Astrocyte of the spinal cord (primary cell): ENCODE measurements at places on chromosomes 1 and 21.

GRCh38 chr1:182955596-182956588 lies 2.9 kb upstream of the SHCBP1L start:
- DNase-seq, result peak; percentile 87

DNA sequence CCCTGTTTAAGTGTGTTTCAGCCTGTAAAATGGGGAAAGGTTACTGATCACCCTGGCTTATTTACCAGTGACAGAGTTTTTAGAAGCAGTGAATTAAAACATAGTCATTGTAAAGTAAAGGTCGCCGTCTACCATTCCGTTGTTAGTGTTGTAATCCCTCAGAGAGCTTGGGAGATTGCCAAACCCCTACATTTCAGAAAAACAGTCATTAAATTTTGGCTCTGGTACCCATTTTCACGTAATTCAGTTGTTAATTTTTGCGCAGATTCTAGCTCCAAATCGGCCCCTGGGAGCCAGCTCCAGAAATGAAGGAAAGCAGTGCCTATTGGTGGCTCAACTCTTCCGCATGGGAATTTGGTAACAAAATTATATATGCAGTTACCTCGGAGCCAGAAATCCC lies 127.7 kb upstream of the AJAP1 start:
- no peak for DNase-seq

- no peak for DNase-seq
These were observed at the start of gene GRHL3 for GRCh38 chr1:24319312-24319863. TSS of gene GRHL3 (plus strand) at chr1:24319357. CDS start at chr1:24319552, 195 bp downstream.

GRCh38 chr1:2875707-2876561 lies 74.4 kb upstream of the TTC34 start:
- DNase-seq, result no peak

DNA sequence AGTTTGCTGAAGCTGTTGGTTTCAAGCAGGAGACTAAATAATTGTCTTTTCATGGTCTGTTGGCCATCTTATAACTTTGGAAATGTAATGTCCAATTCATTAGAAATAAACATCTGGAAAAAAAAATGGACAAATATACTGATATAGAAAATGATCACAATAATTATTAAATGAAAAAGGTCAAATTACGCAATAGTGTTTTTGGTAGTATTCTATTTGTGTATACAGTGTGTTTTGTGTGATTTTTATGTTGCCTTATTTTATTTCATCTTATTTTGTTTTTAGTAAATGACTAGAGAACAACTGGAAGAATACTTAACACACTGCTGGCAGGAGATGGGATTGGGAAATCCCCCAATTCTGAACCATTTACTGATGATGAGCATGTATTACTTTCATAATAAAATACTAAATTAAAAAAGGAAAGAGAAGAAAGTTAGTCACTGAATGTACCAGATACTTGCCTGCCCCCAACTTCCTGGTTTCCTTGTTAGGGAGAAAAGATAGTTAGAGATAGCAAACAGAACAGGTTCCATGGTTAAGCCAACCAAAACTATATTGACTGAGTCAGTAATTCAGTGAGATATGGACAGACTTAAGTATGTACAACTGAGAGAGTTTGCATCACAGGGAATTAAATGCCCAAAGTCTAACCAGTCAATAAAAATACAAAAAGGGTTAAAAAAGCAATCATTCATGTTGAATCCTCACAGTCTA lies 24.0 kb upstream of the SAMD13 start:
- no peak for DNase-seq

DNA sequence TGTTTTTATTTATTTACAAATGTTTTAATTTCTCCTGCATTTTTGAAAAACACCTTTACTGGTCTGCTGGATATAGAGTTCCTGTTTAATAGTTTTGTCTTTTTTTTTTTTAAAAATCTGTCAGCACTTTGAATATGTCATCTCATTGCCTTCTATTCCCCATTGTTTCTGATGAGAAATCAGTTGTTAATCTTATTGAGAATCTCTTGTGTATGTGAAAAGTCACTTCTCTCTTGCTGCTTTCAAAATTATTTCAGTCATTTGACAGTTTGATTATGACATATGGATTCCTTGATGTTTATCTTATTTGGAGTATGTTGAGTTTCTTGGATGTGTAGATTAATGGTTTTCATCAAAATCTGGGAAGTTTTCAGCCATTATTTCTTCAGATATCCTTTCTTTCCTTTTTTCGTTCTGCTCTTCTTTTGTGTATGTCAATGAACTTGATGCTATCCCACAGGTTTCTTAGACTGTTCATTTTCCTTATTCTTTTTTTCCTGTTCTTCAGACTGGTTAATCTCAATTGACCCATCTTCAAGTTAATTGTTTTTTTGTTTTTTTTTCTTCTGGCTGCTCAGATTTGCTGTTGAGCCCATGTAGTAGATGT lies 51.2 kb upstream of the CCDC190 start:
- DNase-seq, result no peak

- no peak for DNase-seq
These were observed 87.4 kb upstream of the CLDN14 start for GRCh38 chr21:36567216-36567885.

- DNase-seq, result no peak
These were observed 146.4 kb upstream of the TIAM1 start for GRCh38 chr21:31490443-31490842.

- no peak for DNase-seq
These were observed 499.6 kb upstream of the B3GALT2 start for GRCh38 chr1:193685986-193686385.

- DNase-seq, result no peak
These were observed 64.2 kb downstream of the FHAD1 start for GRCh38 chr1:15311122-15311822.

GRCh38 chr1:226986496-226987178 lies 46.5 kb downstream of the COQ8A start:
- DNase-seq, result no peak

- peak; percentile 8 for DNase-seq
These were observed 283.4 kb upstream of the ZRANB2 start for GRCh38 chr1:71364236-71364635.
